ENCODE measurements at places on chromosomes 2 and 18. TPM values are rescaled to one million over a fixed set of nuclear protein-coding genes. Genes with fewer than 3 reads are reported as not detected.

DNA sequence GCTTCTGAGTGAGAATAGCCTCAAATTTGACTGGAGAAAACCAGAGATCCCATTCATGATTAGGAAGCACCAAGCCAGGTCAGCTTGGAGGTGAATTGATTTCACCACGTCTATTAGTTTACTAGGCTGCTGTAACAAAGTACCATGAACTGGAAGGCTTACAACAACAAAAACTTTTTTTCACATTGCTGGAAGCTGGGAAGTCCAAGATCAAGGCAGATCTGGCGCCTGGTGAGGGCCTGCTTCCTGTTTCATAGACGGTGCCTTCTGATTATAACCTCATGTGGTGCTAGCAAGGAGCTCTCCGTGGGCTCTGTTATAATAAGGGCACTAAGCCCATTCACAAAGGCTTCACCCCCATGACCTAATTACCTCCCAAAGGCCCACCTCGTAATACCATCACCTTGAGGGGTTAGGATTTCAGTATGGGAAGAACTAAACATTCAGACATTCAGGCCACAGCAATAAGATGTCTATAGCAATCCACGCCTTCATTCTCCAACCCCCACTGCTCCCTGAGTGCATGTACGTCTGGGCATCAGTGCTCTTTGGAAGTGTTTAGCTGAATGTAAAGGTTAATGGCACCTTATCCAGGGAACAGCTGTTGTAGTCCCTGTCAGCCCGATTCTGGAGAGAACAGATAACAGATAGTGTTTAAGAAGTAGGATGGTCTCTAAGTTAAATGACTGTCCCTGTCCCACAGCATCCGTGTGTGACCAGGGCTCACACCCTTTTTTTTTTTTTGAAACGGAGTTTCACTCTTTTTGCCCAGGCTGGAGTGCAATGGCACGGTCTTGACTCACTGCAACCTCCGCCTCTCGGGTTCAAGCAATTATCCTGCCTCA, 89.2 kb downstream of the SOCS6 start:
- H3K4me1 ChIP-seq, result peaks cover 18% of the 10 kb centered on the region
- H3K4me3 ChIP-seq, result no peak overlapping the region
- DNase-seq, result no peak

The C2orf76 gene
- total RNA-seq, result 12.7 TPM

DNA sequence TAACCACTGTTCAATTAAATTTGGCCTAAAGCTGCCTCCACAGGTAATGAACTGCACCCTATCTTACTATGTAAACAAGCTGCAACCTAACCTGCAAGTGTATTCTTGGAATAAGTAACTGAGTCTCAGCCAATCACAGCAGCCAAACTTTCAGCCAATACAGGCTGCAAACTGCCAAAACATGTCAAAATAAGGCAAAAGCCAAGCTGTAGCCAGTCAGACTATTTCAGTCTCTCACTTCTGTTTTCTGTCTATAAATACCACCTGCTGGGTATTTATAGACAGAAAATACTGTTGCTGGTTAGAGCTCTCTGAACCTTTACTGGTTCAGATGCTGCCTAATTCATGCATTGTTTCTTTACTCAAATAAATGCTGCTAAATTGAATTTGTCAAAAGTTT, 14.3 kb downstream of the C2orf76 start:
- H3K4me3 ChIP-seq, result no peak overlapping the region
- no peak overlapping the region for H3K27ac ChIP-seq
- H3K36me3 ChIP-seq, result no peaks in the 10 kb centered on the region

- DNase-seq, result no peak
- no peaks in the 10 kb centered on the region for H3K36me3 ChIP-seq
- no peak overlapping the region for H3K4me3 ChIP-seq
- no peaks in the 10 kb centered on the region for H3K4me1 ChIP-seq
Observed at GRCh38 chr2:108346827-108347226, 30.9 kb upstream of the SULT1C4 start.

GRCh38 chr2:240502430-240503121, 55.2 kb downstream of the ANKMY1 start:
- H3K4me3 ChIP-seq, result no peak overlapping the region
- H3K4me1 ChIP-seq, result no peaks in the 10 kb centered on the region
- H3K27me3 ChIP-seq, result no peaks in the 10 kb centered on the region
- no peak for DNase-seq
- no peak overlapping the region for H3K27ac ChIP-seq
- peaks cover 11% of the 10 kb centered on the region for H3K36me3 ChIP-seq

The OTOS gene
- not detected for total RNA-seq

The ADAM23 gene
- total RNA-seq, result 8.9 TPM

DNA sequence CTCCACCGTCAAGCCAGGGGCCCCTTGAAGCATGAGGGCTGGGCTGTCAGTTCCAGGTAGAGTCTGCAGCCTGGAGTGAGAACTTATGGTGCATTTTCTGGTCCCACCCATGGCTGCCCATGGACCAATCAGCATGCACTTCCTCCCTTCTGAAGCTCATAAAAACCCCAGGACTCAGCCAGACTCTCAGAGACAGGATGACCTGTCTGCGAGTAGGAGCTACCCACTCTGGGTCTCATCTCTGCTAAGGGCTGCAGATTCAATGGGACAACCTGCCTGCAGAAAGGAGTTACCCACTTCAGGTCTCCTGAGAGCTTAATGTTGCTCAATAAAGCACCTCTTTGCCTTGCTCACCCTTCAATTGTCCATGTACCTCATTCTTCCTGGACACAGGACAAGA, 9.4 kb upstream of the DUSP19 start:
- no peaks in the 10 kb centered on the region for H3K4me1 ChIP-seq
- no peak overlapping the region for H3K4me3 ChIP-seq
- DNase-seq, result no peak
- H3K36me3 ChIP-seq, result no peaks in the 10 kb centered on the region
- no peak overlapping the region for H3K27ac ChIP-seq
- H3K27me3 ChIP-seq, result no peaks in the 10 kb centered on the region

DNA sequence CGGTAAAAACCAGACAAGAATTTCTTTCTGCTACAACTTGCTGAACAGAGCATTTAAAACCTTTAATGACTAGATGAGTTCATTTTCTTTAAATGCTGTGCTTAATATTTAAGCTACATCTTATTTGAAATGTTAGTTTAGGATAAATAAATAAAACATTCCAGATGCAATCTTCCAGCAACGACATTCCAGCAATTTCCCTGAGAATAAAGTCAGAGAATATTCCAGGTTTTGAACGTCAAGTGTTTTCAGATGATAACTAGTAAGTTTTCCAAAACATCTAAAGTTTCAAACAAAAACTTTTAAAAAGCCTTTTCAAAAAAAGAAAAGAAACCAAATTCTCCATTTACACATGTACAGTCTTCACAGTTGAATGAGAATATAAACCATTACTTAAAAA, 104.8 kb downstream of the PPP1R1C start:
- no peak overlapping the region for H3K4me3 ChIP-seq
- H3K36me3 ChIP-seq, result no peaks in the 10 kb centered on the region
- H3K27me3 ChIP-seq, result no peaks in the 10 kb centered on the region
- no peak overlapping the region for H3K27ac ChIP-seq
- H3K4me1 ChIP-seq, result no peaks in the 10 kb centered on the region

GRCh38 chr2:188294352-188294926, 2.8 kb downstream of the GULP1 start:
- H3K27me3 ChIP-seq, result no peaks in the 10 kb centered on the region
- H3K36me3 ChIP-seq, result 0 out of 2 replicates have a peak, but pooled peaks cover 4% of the 10 kb centered on the region

The SLC9A4 gene
- 0.85 TPM for total RNA-seq

DNA sequence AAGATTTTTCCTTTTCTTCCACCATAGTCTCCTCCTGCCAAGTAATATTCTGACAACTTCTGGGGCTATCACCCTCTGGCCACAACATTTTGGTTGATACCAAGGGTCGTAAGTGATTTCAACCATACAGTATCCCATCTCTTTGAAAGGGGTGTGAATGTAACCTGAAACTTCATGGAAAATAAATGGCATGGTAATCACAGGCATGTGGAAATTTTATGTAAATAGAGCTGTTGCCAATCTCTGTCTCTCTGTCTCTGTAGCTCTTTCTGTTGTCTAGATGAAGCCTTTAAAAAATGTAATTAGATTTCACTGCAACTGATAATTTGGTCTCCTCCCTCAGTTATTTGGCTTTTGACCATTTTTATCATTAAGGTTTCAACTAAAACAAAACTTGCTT, 125.6 kb upstream of the RPRM start:
- H3K27me3 ChIP-seq, result no peaks in the 10 kb centered on the region
- H3K4me1 ChIP-seq, result peaks cover 10% of the 10 kb centered on the region
- H3K27ac ChIP-seq, result no peak overlapping the region
- H3K36me3 ChIP-seq, result no peaks in the 10 kb centered on the region
- no peak overlapping the region for H3K4me3 ChIP-seq

DNA sequence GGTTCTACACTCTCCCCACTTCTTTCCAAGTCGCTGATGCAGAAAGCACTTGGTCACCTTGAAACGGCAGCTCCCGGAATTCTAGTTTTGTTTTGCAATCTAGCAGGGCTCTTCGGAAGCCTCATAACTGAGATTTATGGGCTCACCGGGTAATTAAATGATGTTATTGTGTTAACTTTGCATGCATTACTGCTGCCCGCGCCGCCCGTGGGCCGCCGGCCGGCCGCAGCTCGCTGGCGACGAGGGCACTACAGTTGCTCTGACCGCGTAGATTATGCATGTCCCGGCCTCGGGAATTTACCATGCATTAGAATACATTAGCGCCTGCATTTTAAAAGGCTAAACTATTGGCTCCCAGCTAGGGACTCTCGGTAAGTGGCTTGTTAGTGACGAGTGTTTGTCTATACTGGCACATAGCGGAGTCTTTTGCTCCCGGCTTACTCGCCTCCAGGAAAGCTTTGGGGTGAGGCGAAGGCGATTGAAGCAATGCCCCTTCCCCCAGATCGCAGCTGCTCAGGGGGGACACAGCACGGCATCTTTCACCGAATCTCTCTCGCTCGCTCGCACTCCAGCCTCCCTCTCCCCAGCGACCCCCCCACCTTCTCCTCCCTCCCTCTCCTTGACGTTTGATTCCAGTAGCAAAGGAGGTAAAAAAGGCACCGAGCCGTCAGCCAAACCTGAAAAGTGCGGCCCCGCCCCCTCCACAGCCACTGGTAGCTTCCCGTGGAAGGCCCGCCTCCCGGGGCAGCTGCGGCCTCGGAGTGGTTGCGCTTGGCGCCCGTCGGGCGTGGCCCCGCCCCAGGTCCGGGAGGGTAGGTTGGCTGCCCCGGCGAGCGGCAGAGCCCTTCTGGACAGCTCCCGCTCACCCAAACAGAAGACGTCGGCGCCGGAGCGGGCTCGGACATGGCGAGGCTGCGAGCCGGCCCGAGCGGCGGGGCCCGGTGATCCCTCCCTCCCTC, at the start of gene ONECUT2:
ONECUT2 (plus strand) TSS at position 839 of the 959 bp plus-strand sequence. CDS start 343 bp downstream, outside the sequence.
- H3K4me1 ChIP-seq, result peaks cover 24% of the 10 kb centered on the region
- H3K4me3 ChIP-seq, result peak within 1 kb of the TSS; percentile 90

The ASXL3 gene
- total RNA-seq, result not detected

GRCh38 chr18:10321576-10321975, 132.9 kb upstream of the APCDD1 start:
- H3K36me3 ChIP-seq, result no peaks in the 10 kb centered on the region
- H3K27ac ChIP-seq, result no peak overlapping the region
- H3K4me3 ChIP-seq, result no peak overlapping the region
- DNase-seq, result no peak
- H3K4me1 ChIP-seq, result no peaks in the 10 kb centered on the region

- H3K27me3 ChIP-seq, result peaks cover 58% of the 10 kb centered on the region
- H3K4me3 ChIP-seq, result no peak overlapping the region
- H3K27ac ChIP-seq, result no peak overlapping the region
- H3K4me1 ChIP-seq, result no peaks in the 10 kb centered on the region
- H3K36me3 ChIP-seq, result no peaks in the 10 kb centered on the region
- no peak for DNase-seq
Observed at GRCh38 chr2:126990605-126991532, 92.2 kb downstream of the TEX51 start.

DNA sequence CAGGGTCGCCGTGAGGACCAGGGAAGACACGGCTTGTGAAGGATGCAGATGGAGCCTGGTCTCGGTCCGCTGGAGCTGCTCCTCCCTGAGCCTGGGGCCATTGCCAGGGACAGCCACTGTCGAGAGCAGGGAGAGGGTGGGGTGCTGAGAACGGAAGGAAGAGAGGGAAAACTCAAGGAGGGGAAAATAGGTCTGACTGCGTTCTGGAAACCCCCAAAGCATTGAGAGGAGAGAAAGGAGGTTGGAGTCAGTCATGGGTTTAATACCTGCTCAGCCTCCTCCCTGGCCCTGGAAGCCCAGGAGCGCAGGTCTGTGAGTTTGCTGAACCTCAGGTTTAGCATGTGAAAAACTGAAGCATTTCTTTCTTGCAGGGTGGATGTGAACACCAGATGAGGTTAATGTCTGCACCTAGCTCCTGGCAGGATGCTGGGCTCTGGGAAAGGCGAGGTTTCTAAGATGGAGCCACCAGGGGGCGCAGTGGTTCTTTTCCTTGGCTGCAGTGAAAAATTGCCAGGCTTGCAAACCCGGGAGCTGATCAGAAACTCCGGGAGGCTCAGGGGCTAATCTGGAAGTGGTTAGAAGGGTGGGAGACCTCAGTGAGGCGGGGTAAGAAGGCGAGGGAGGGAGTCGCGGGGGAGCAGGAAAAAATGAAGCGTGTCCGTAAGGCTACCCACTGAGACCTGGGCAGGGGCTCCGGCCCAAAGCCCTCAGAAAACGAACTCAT, 33.6 kb upstream of the RNF149 start:
- H3K4me1 ChIP-seq, result peaks cover 39% of the 10 kb centered on the region
- no peak overlapping the region for H3K4me3 ChIP-seq
- no peak overlapping the region for H3K27ac ChIP-seq

The RAD51AP2 gene
- total RNA-seq, result not detected

DNA sequence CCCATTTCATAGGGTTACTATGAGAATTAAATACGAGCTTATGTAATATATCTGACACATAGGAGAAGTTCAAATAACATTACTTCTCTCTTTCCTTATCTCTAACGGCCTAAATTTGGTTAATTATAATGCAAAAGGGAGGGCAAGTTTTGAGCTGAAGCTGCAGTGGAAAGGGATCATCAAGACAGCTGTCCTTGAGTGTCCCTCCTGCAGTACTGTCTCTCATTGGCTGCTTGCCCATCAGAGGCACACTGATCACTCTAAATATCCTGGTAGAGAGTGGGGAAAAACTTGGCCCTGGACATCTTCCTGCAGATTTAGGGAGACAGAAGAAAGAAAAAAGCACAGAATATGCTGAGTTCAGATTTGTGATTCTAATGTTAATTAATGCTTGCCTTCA, 186.0 kb downstream of the CAMKMT start:
- no peak overlapping the region for H3K4me3 ChIP-seq
- H3K36me3 ChIP-seq, result no peaks in the 10 kb centered on the region
- peaks cover 67% of the 10 kb centered on the region for H3K4me1 ChIP-seq
- H3K27ac ChIP-seq, result peak overlapping the region; percentile 87
- H3K27me3 ChIP-seq, result no peaks in the 10 kb centered on the region

GRCh38 chr18:58789876-58790240, 74.8 kb upstream of the ZNF532 start:
- H3K27ac ChIP-seq, result peak overlapping the region; percentile 38
- no peak overlapping the region for H3K4me3 ChIP-seq
- peaks cover 57% of the 10 kb centered on the region for H3K4me1 ChIP-seq
